ENCODE measurements at places on chromosomes 5 and 9.

GRCh38 chr5:58266402-58266801 is 193.5 kb downstream of the PLK2 start:
- H3K27me3 ChIP-seq, result no peaks in the 10 kb centered on the region
- no peak overlapping the region for H3K4me3 ChIP-seq
- peaks cover 4% of the 10 kb centered on the region for H3K4me1 ChIP-seq
- no peaks in the 10 kb centered on the region for H3K36me3 ChIP-seq

- DNase-seq, result no peak
- H3K27ac ChIP-seq, result no peak overlapping the region
- no peaks in the 10 kb centered on the region for H3K4me1 ChIP-seq
- H3K36me3 ChIP-seq, result no peaks in the 10 kb centered on the region
Measured at GRCh38 chr9:8864545-8864896, 1064.9 kb upstream of the DMAC1 start.

DNA sequence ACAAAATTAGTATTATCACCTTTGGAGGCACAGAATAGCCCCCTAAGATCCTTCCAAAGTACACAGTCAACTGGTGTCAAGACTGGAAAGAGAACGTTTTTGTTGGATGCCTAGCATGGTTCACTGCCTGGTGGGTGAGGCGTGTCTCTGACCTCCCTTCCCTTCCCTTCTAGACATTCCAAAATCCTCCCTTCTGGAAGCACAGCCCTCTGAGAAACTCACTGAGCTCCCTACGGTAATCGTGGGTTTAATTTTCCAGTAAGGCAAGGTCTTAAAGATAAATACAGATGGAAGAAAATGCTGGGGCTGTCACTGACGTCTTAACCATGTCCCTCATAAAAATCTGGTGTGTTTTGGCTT is 138.8 kb downstream of the LIFR start:
- H3K4me1 ChIP-seq, result no peaks in the 10 kb centered on the region
- H3K27ac ChIP-seq, result no peak overlapping the region
- no peak overlapping the region for H3K4me3 ChIP-seq

DNA sequence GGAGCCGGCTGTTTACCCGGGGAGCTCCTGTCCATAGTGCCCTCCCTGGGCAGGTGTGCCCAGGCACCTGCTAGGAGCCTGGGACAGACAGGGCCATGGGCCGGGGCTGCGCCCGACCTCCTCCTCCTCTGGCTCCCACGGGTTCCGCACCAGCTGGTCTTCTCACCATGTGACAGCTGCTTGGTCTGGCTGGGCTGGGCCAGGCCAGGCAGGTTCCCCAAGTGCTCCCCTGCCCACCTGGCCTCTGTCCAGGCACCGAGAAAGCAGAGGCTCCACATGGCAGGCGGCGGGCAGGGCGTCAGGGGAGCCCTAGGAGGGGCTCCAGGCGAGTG is 60.0 kb downstream of the OLFM1 start:
- no peaks in the 10 kb centered on the region for H3K36me3 ChIP-seq
- DNase-seq, result no peak
- no peaks in the 10 kb centered on the region for H3K4me1 ChIP-seq
- no peak overlapping the region for H3K4me3 ChIP-seq

GRCh38 chr5:124661317-124662141 is 84.9 kb downstream of the ZNF608 start:
- no peak overlapping the region for H3K4me3 ChIP-seq
- H3K36me3 ChIP-seq, result no peaks in the 10 kb centered on the region
- DNase-seq, result no peak

GRCh38 chr5:153555420-153556114 is 65.1 kb downstream of the GRIA1 start:
- H3K27ac ChIP-seq, result no peak overlapping the region
- peaks cover 20% of the 10 kb centered on the region for H3K4me1 ChIP-seq

GRCh38 chr5:102453716-102454115 is 45.1 kb downstream of the SLCO6A1 start:
- no peaks in the 10 kb centered on the region for H3K27me3 ChIP-seq
- no peaks in the 10 kb centered on the region for H3K36me3 ChIP-seq
- no peaks in the 10 kb centered on the region for H3K4me1 ChIP-seq
- no peak for DNase-seq

DNA sequence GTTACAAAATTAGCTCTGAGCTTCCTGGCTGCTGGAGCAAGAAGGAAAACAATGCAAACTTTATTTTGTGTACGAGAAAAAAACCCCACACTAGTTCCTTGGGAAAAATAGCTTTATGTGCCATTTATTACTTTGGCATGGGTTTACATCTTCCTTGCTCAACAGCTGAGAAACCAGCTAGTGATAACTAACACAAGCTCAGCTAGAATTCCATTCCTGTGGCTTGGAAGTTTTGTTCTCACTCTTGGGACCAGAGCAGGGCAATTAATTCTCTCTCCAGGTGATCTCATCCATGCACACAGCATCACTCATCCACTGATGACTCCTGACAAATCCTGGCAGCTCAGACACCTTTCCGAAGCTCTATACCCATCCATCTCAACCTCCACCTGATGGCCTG is 104.1 kb downstream of the CRB2 start:
- H3K27ac ChIP-seq, result no peak overlapping the region
- H3K4me3 ChIP-seq, result no peak overlapping the region
- DNase-seq, result no peak

DNA sequence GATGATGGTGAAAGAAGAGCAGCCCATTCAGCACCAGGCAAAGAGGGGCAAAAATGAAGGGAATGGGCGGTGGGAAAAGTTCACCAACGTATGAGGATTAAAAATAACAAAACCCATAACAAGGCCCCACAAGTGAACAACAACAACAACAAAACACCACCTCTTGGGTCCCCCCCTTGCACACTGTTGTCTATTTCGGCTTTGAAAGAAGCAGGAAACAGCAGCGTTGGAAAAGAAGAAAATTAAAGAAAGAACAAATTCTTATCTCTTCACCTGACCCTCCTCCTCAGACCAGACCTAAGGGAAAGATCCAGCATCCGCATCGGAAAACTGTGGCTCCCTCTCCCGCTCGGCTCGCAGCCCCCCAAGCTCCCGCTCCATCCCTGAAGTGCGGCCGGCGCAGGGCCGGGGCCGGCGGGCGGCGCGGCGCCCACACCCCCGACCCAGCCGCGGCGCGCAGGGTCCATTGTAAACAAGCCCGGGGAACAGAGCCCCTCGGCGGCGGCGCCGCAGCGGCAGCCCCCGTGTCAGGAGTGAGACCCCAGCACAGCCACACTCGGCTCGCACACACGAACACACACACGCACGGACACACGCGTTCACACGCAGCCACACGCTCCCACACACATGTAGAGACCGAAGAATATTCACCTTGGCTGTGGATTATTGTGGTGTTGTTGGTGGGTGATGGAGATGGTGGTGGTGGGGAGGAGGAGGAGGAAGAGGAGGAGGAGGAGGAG is 535 bp downstream of the RFX3 start:
- peak overlapping the region; percentile 100 for H3K27ac ChIP-seq
- no peaks in the 10 kb centered on the region for H3K27me3 ChIP-seq

DNA sequence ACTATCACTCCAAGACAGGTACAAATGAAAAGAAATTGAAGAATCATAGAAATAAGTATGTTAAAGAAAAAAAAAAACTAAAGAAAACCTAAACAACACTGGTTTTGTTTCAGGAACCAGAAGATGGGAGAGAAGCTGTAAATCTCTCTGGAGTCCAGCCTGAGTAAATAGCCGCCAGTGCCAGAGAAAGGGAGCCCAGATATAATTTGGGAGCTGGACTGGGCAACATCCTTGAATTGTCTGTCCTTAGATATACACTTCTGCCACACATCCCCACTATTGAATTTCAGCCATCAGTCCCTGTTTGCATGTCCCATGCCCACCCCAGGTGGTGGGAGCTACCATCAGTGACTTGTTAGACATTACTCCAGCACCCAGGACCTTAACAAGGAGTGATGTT is 979.6 kb downstream of the DTWD2 start:
- H3K36me3 ChIP-seq, result no peaks in the 10 kb centered on the region
- H3K4me3 ChIP-seq, result no peak overlapping the region
- no peak for DNase-seq
- H3K4me1 ChIP-seq, result no peaks in the 10 kb centered on the region
- H3K27me3 ChIP-seq, result no peaks in the 10 kb centered on the region

DNA sequence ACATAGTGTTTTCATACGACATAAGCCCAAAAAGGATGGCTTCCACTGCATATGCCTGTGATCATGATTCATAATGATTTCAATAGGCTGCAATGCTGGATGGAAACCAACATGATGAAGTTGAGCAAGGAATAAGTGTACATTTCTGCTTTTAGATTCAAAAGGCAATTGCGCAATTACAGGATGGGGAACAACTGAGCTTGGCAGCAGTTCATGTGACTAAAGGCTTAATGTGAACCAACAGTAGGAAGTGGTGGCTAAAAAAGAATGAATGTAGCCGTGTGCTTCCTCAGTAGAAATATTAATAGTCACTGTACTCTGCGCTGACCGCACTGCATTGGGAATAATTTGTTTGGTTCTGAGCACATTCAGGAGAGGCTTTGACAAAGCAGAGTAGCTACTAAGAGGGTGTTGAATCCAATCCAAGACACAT is 51.2 kb downstream of the SLC1A3 start:
- H3K27me3 ChIP-seq, result no peaks in the 10 kb centered on the region
- peak; percentile 91 for DNase-seq
- no peak overlapping the region for H3K27ac ChIP-seq
- H3K36me3 ChIP-seq, result no peaks in the 10 kb centered on the region

- H3K27ac ChIP-seq, result no peak overlapping the region
- H3K4me1 ChIP-seq, result no peaks in the 10 kb centered on the region
- DNase-seq, result no peak
Measured at GRCh38 chr9:81579381-81579780, 110.0 kb downstream of the TLE1 start.

GRCh38 chr5:32314658-32315057 is 1.9 kb upstream of the MTMR12 start:
- H3K4me1 ChIP-seq, result peaks cover 26% of the 10 kb centered on the region
- DNase-seq, result no peak
- H3K36me3 ChIP-seq, result no peaks in the 10 kb centered on the region
- H3K4me3 ChIP-seq, result no peak overlapping the region
- no peaks in the 10 kb centered on the region for H3K27me3 ChIP-seq
- no peak overlapping the region for H3K27ac ChIP-seq

- no peaks in the 10 kb centered on the region for H3K36me3 ChIP-seq
- H3K4me1 ChIP-seq, result no peaks in the 10 kb centered on the region
- no peak for DNase-seq
Measured at GRCh38 chr5:111143910-111144309, 51.8 kb downstream of the WDR36 start.

- H3K36me3 ChIP-seq, result no peaks in the 10 kb centered on the region
- H3K27ac ChIP-seq, result no peak overlapping the region
- no peak for DNase-seq
- no peak overlapping the region for H3K4me3 ChIP-seq
Measured at GRCh38 chr5:104731331-104731730, 1168.7 kb upstream of the NUDT12 start.

- no peak overlapping the region for H3K27ac ChIP-seq
- H3K27me3 ChIP-seq, result no peaks in the 10 kb centered on the region
- no peaks in the 10 kb centered on the region for H3K4me1 ChIP-seq
- no peak overlapping the region for H3K4me3 ChIP-seq
Measured at GRCh38 chr9:114662081-114662989, 4.7 kb upstream of the TEX53 start.

DNA sequence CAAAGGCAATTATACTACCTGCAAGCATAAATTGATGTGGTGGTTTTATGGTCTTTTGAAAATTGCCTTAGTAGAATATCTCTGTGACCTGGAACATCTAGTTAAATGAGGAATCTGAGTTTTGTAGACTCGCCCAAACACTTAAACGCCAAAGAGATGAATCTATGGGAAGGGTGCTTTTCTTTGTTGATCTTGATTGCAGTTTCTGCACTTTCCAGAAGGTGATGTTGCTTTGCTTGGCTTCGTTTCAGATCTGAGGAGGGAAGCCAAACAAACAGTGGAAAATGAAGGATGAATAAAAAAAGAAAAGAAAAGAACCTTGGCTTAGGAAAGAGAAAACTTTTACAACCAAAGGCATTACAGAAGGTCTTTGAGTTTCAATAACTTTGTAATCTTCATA is 1021.2 kb downstream of the NR2F1-AS1 start:
- no peaks in the 10 kb centered on the region for H3K4me1 ChIP-seq
- no peak for DNase-seq

- no peaks in the 10 kb centered on the region for H3K36me3 ChIP-seq
- no peaks in the 10 kb centered on the region for H3K27me3 ChIP-seq
- DNase-seq, result no peak
- H3K27ac ChIP-seq, result no peak overlapping the region
- H3K4me3 ChIP-seq, result no peak overlapping the region
- no peaks in the 10 kb centered on the region for H3K4me1 ChIP-seq
Measured at GRCh38 chr9:31119890-31120454, 1264.5 kb upstream of the ACO1 start.

- no peak overlapping the region for H3K4me3 ChIP-seq
- no peaks in the 10 kb centered on the region for H3K36me3 ChIP-seq
- H3K27me3 ChIP-seq, result no peaks in the 10 kb centered on the region
- DNase-seq, result no peak
- peaks cover 7% of the 10 kb centered on the region for H3K4me1 ChIP-seq
Measured at GRCh38 chr5:36985387-36985786, 108.8 kb downstream of the NIPBL start.

GRCh38 chr5:131068893-131069643 is 96.0 kb downstream of the HINT1 start:
- H3K36me3 ChIP-seq, result no peaks in the 10 kb centered on the region
- DNase-seq, result no peak
- no peak overlapping the region for H3K27ac ChIP-seq
- no peaks in the 10 kb centered on the region for H3K4me1 ChIP-seq
- H3K27me3 ChIP-seq, result no peaks in the 10 kb centered on the region

DNA sequence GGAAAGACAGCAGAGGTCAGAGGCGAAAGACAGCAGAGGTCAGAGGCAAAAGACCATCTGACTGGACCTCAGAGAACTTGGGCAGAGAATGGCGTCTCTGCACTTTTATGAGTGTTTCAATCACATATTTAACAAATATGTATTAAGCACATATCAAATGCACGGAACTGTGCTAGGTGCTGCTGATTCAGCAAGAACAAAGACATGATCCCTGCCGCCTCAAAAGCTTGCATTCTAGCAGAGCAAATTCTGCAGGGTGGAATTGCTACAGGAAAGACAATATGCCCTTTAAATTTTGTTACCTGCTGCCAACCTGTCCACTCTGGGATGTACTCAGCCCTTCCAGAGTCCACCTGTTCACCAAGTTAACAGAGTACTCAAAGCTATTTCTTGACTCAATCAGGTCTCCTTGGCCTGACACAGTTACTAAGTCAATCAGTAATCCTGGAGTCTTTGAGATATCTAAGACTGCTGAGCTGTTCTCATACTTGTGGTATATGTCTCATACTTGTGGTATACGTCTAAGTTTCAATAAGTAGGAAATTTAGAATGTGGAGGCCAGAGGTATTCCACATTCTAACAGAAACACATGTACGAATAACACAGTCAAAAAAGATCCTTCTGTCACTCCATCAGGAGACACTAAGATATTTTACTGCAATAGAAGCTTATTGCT is 131.8 kb downstream of the GNAQ start:
- H3K4me3 ChIP-seq, result no peak overlapping the region
- H3K27ac ChIP-seq, result no peak overlapping the region
- no peaks in the 10 kb centered on the region for H3K36me3 ChIP-seq
- H3K4me1 ChIP-seq, result peaks cover 13% of the 10 kb centered on the region
- DNase-seq, result no peak

GRCh38 chr5:178551059-178551458 is 39.1 kb downstream of the COL23A1 start:
- no peaks in the 10 kb centered on the region for H3K36me3 ChIP-seq
- H3K27me3 ChIP-seq, result no peaks in the 10 kb centered on the region
- H3K4me3 ChIP-seq, result no peak overlapping the region
- DNase-seq, result no peak
- H3K4me1 ChIP-seq, result no peaks in the 10 kb centered on the region
- H3K27ac ChIP-seq, result no peak overlapping the region
